Gastrocnemius medialis (tissue), 4 donors: ENCODE measurements at places on chromosomes 16 and 17.
A peak's percentile ranks its signal among the peaks of the same experiment; 100 is the strongest.

- no peaks in the 10 kb centered on the region for H3K36me3 ChIP-seq
- H3K4me3 ChIP-seq, result no peak overlapping the region
- DNase-seq, result no peak
- H3K27ac ChIP-seq, result no peak overlapping the region
These were observed 939 bp downstream of the MYH8 start for GRCh38 chr17:10420811-10421210.

GRCh38 chr16:66399031-66399430 is 28.1 kb upstream of the BEAN1 start:
- DNase-seq, result no peak
- H3K36me3 ChIP-seq, result no peaks in the 10 kb centered on the region
- no peak overlapping the region for H3K4me3 ChIP-seq
- H3K27ac ChIP-seq, result peak overlapping the region; percentile 8

DNA sequence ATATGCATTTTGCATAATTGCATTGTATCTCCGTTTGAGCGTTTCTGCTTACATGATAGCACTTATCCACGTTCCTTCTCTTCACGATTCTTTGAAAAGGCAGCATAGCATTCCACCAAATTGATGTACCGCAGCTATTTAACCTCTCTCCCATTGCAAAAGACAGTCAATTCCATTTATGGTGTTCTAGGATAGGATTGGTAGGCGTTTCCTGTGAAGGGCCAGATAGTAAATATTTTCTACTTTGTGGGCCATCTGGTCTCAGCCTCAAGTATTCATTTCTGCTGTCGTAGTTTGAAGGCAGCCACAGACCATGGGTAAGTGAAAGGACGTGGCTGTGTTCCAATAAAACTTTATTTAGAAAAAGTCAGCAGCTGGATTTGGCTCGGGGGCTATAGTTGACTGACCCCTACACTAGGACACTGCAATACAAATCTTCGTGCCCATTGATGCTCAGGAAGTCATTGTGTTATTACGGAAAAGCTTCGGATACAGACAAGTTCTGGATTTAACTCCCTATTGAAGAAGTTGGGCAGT is 10.1 kb downstream of the SNX29 start:
- DNase-seq, result no peak
- no peaks in the 10 kb centered on the region for H3K27me3 ChIP-seq
- no peak overlapping the region for H3K27ac ChIP-seq

- DNase-seq, result no peak
- H3K27me3 ChIP-seq, result no peaks in the 10 kb centered on the region
- H3K36me3 ChIP-seq, result no peaks in the 10 kb centered on the region
- H3K27ac ChIP-seq, result no peak overlapping the region
- H3K4me1 ChIP-seq, result no peaks in the 10 kb centered on the region
- H3K4me3 ChIP-seq, result no peak overlapping the region
These were observed 16.3 kb downstream of the MPP3 start for GRCh38 chr17:43816336-43817320.

DNA sequence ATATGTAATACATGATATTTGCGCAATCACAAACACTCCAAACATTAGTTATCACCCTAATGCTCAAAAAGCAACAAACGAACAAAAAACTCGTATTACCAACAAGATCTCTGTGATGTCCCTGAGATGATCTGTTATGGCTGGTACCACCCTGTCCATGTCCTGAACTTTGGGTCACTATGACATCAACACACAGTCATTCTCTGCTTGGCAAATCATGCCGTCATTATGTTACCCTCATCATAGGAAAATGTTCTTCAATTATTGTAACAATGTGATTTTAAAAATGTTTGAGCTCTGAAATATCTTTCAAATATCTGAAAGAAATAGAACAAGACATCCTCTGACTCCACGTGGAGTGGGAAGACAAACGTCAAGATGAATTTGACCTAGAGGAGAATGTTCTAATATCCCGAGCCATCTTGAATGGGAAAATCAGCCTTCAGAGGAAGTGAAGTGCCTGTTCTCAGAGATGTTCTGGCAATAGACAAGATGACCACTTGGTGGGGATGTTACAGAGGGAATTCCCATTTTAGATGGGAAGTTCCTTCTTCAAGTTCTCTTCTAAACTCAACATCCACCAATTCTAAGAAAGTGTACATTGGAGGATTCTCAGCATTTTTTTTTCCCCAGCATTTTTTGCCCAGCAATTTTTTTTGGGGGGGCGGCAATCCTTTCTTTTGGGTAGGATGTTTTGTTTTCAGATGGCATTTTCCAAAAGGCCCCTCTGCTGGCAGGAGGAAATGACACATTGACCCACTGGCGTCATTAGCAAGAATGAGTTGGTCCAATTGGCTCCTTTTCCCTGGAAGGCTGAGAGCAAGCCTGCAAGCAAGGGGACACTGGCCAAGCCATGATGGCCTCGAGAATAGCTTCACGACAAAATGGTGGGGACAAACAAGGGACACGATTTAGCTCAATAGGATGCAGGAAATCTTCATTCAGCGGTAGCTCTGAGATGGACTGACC is 3.7 kb upstream of the HSD17B2 start:
- H3K4me1 ChIP-seq, result no peaks in the 10 kb centered on the region
- H3K4me3 ChIP-seq, result no peak overlapping the region
- H3K27ac ChIP-seq, result no peak overlapping the region

- no peaks in the 10 kb centered on the region for H3K36me3 ChIP-seq
- H3K4me1 ChIP-seq, result peaks cover 34% of the 10 kb centered on the region
- peak overlapping the region; percentile 81 for H3K4me3 ChIP-seq
- no peaks in the 10 kb centered on the region for H3K27me3 ChIP-seq
- peak overlapping the region; percentile 94 for H3K27ac ChIP-seq
These were observed 877 bp upstream of the BCL7C start for GRCh38 chr16:30894540-30895368.

GRCh38 chr17:62905233-62905632 is 60.8 kb upstream of the TANC2 start:
- H3K36me3 ChIP-seq, result no peaks in the 10 kb centered on the region
- DNase-seq, result no peak
- H3K4me1 ChIP-seq, result no peaks in the 10 kb centered on the region
- H3K27me3 ChIP-seq, result no peaks in the 10 kb centered on the region
- no peak overlapping the region for H3K4me3 ChIP-seq

DNA sequence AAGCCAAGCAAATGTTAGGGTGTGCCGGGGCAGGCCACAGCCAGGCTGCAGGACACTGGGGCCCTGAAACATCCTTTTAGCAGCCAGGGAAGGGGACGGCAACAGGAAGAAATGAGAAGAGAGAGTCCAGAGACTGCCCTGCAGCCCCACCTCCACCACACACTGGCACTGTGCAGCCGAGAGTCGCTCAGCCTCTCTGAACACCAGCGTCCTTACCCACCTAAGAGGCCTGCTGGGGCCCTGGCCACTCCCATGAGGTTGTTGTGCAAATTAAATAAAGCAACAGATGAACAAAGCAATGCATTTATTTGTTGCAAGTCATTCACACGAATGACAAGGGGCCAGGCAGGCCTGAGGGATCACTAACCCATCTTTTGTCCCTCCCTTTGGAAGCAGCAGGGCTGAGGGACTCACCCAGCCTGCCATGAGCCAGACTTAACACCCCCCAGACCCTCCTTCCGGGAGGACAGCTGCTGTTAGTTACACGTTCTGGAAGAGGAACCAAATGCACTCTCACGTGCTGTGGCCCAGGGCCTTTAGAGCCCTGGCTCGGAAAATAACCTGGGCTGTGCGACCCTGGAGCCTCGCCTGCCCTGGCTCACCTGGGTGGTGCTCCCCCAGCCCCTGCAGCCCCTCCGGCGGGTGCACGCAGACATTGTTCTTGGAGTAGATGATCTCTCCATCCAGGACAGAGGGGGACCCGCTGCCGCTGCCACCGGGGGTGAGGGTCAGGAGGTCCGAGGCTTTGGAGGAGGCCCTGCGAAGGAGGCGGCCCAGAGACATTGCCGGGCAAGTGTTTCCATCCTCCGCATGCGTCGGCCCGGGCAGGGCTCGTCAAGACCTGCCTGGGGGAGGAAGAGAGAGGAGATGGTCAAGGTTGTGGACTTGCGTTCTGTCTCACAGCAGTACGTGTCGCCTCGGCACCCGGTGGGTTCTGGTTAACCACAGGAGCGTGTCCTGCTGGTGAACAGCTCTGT is 22.6 kb downstream of the TBC1D16 start:
- no peaks in the 10 kb centered on the region for H3K36me3 ChIP-seq
- peaks cover 3% of the 10 kb centered on the region for H3K4me1 ChIP-seq
- no peak for DNase-seq
- no peak overlapping the region for H3K27ac ChIP-seq
- H3K27me3 ChIP-seq, result no peaks in the 10 kb centered on the region
- H3K4me3 ChIP-seq, result no peak overlapping the region

DNA sequence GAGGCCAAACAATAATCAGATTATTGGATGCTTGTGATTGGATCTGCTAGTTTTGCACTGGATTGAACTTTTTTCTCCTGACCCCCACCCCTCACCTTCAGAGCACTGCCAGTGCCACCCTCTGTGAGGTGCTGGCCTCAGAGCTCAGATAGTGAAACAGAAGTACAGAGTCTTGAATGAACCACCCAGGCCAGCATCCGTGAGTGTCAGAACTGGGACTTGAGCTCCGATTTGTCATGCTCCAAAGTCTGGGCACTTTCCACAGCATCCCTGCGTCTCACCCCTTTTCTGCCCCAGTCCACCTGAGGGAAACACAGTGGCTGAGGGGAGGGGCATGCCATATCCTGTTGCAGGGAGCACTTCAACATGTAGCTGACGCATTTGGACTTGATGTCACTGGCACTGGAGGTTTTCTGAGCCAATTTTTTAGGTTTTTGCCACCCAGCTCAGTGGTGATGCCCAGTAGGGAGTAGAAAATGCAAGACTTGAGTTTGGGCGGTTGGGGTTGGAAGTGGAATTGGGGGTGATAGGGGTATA is 47.3 kb downstream of the SMPD3 start:
- H3K27me3 ChIP-seq, result no peaks in the 10 kb centered on the region
- no peak overlapping the region for H3K27ac ChIP-seq
- no peak for DNase-seq
- no peaks in the 10 kb centered on the region for H3K4me1 ChIP-seq
- no peaks in the 10 kb centered on the region for H3K36me3 ChIP-seq

GRCh38 chr16:53053967-53054669 is 673 bp upstream of the CHD9 start:
- H3K27ac ChIP-seq, result peak overlapping the region; percentile 90
- H3K4me1 ChIP-seq, result peaks cover 39% of the 10 kb centered on the region
- H3K36me3 ChIP-seq, result no peaks in the 10 kb centered on the region
- peak; percentile 35 for DNase-seq
- peak overlapping the region; percentile 83 for H3K4me3 ChIP-seq

DNA sequence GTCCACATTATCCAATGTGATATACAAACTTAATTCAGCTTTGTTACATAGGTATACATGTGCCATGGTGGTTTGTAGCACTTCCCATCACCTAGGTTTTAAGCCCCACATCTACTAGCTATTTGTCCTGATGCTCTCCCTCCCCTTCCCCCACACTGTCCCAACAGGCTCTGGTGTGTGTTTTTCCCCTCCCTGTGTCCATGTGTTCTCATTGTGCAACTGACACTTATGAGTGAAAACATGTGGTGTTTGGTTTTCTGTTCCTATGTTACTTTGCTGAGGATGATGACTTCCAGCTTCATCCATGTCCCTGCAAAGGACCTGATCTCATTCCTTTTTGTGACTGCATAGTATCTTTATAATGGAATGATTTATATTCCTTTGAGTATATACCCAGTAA is 196.7 kb downstream of the CDH11 start:
- no peak overlapping the region for H3K27ac ChIP-seq
- H3K4me3 ChIP-seq, result no peak overlapping the region
- H3K36me3 ChIP-seq, result no peaks in the 10 kb centered on the region
- H3K4me1 ChIP-seq, result no peaks in the 10 kb centered on the region
- no peaks in the 10 kb centered on the region for H3K27me3 ChIP-seq
- no peak for DNase-seq

DNA sequence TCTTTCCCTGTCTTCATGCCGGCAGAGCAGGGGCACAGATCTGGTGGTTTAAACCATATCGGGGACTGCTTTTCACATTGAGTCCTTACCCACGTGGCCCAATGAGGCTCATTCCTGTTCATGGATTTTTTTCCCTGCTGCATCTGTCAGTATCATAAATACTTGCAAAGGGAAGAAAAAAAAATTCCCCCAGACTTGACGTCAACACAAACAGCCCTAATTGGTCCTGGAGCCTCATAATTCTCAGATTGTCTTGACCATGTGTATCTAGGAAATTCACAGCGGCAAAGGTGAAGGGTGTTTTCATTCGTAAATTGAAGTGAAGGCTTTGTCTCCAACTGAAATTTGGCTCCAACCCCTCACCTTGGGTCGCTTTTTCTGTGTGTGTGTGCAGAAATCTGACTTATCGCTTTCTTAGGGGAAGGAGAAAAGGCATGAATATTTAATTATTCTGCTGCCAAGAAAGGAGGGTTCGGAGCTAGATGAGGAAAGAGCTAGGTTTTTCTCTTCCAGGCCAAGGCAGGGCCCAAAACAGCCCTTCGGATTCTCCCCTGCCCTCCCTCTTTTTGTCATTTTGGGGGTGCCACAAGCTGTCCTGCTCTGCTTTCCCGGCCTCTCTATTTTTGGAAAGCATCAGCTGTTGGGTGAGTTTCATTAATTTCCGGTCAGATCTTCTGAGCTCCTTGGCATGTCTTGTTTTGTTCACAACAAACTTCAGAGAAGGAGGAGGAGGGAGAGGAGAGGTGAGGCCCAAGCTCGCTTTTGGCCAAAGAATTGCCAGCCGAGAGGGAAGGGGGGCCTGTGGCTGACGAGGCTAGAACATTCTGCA is 17.8 kb upstream of the CIBAR2 start:
- peaks cover 42% of the 10 kb centered on the region for H3K4me1 ChIP-seq
- H3K27me3 ChIP-seq, result no peaks in the 10 kb centered on the region
- DNase-seq, result peak; percentile 40
- peak overlapping the region; percentile 72 for H3K27ac ChIP-seq
